HCT116 (cell line): ENCODE measurements at places on chromosomes 7 and 10. TPM values are rescaled to one million over a fixed set of nuclear protein-coding genes. Genes with fewer than 3 reads are reported as not detected.

PTN gene
- not detected for total RNA-seq

DNA sequence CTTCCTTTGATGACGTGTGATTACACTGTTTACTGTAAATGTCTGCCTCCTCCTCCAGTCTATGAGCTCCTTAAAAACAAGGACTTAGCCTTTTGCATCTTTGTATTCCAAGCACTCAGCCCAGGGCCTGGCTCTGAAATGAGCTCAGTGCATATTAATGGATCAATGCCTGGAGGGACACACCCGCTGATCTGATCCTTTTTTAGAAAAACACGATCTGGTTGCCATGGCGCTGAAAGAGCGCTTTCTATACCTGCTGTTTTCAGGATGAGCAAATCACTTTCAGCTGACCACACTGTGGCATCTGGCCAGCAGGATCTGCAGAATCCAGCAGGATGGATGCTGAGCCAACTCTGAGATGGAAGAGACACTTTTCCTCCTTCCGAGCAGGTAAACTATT, 37.8 kb upstream of the GARS1 start:
- no peak overlapping the region for H3K27ac ChIP-seq
- H3K36me3 ChIP-seq = no peaks in the 10 kb centered on the region
- no peak for DNase-seq
- H3K4me1 ChIP-seq = peaks cover 3% of the 10 kb centered on the region

- no peak overlapping the region for H3K4me3 ChIP-seq
- no peaks in the 10 kb centered on the region; the same call in none of the 2 replicates for H3K36me3 ChIP-seq
- no peaks in the 10 kb centered on the region for H3K27me3 ChIP-seq
- H3K4me1 ChIP-seq = no peaks in the 10 kb centered on the region
- no peak overlapping the region for H3K27ac ChIP-seq
- DNase-seq = no peak
These were observed 10.5 kb downstream of the PSPH start for GRCh38 chr7:56040730-56041129.

DNA sequence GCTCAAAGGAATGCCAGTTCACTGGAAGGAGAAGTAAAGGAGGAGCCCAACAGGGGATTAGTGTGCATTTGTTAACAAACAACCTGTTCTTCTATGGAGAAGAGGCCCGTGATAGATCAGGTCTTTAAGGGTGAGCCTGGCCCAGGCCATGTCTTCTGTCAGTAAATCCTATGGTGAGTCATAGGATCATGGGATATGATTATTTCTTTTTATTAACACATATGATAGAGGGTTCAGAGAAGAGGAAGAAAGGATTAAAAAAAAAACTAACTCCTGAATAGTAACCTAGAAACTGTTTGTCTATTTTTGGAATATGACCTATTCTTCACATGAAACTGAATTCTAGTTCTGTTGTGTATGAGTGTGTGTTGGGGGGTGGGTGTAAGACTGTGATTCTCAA, 70.4 kb downstream of the GPR158 start:
- H3K4me3 ChIP-seq = no peak overlapping the region
- H3K36me3 ChIP-seq = no peaks in the 10 kb centered on the region
- DNase-seq = no peak
- no peak overlapping the region for H3K27ac ChIP-seq
- H3K27me3 ChIP-seq = no peaks in the 10 kb centered on the region
- H3K4me1 ChIP-seq = no peaks in the 10 kb centered on the region

DNA sequence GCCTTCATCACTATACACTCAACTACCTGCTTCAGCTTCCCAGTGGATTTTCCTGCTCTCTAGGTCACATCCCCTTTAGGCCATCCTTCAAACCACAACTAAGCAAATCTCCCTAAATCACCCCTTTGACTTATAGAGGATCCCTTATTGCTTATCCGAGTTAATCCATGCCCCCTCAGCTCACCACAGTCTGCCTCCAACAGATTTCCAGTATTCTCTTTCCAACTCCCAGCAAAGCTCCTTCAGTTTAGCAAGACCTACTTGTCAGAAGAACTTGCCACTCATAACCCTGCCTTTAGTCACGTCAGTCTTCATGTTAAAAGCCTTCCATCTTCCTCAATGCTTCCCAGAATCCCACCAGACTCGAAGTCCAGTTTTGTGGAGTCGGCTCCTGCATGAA, 38.6 kb downstream of the RAPGEF5 start:
- H3K27me3 ChIP-seq = no peaks in the 10 kb centered on the region
- no peak for DNase-seq
- H3K4me3 ChIP-seq = no peak overlapping the region
- H3K27ac ChIP-seq = no peak overlapping the region
- no peaks in the 10 kb centered on the region for H3K4me1 ChIP-seq
- H3K36me3 ChIP-seq = no peaks in the 10 kb centered on the region
